ENCODE measurements at places on chromosomes 16 and 17.

DNA sequence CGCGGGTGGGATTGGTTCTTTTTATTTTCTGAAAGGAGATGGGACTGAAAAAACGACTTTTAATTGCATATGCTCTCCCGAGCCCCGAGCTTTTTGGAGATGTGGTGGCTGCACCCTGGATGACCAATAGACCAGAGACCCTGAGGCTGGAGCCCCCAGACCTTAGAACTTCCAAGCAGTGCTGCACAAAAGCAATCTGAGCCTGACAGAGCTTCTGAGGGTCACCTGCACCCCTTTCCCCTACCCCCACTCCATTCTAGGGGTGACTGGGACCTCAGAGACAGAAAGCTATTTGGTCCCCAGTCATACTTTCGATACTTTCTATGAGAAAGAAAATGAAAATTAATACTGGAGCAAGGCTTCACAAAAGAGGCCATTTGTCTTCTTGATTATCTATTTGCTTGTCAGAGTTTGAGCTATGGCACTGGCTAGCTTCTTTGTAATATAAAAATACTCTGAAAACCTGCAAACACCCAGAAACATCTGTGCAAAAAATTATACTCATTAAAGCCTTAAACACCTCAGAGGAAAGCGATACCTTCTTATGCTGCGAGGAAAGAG lies 3.6 kb downstream of the HOXB4 start:
- DNase-seq = no peak

GRCh38 chr16:57540387-57540786 lies 2.1 kb upstream of the ADGRG5 start:
- no peak for DNase-seq

DNA sequence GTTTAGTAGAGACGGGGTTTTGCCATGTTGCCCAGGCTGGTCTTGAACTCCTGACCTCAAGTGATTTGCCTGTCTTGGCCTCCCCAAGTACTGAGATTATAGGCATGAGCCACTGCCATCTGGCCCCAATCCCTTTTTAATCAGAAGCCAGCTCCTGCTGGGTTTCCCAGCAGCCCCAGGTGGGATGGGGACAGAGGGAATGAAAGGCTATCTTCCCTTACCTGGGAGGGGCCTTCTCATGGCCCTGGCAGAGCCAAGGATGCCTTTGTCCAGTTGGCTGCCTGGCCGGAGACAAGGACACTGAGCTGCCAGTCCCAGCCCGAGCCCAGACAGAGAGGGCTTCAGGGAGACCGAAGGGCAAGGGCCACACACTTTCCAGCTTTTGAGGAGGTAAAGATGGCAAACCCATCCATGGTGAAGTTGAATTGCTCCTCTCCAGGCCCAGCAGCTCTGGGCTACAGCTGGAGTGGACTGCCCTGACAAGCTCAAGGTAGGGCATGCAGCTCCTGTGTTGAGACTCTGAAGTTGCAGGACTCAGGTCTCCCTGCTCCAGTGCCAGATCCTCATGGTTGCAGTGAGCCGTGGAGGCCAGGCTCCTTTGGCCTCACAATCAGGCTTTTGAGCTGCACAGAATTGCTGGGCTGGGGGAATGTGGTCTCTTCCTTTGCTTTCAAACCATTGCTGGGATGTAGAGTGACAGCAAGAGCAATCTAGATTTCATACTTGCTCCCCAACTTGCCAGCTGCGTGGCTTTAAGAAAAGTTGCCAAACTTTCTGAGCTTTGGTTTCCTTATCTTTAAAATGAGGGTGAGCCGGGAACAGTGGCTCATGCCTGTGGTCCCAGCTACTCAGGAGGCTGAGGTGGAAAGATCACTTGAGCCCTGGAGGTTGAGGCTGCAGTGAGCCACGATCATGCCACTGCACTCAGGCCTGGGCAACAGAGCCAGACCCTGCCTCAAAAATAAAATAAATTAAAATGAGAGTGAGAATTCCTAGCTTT lies 44.5 kb upstream of the IL34 start:
- no peak for DNase-seq

DNA sequence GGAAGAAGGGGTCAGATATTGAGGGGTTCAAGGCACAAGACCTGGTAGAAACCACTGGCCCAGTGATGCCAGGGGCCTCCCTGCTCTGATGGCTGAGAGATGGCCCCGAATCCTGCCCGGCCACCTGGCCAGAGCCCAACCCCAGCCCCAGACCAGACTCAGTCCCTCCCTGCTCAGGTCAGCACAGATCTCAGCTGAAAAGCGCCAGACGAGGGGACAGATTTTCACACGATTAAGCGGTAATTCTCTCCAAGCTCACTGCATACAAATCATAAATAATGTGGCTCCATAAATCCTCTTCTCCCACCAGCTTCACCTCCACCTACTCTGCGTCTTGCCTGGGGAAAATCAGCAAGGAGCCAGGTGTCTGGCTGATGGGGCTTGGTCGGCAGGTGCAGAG lies 57.1 kb downstream of the ENGASE start:
- DNase-seq = no peak

- DNase-seq = no peak
Measured at GRCh38 chr17:79824893-79825579, 14.2 kb downstream of the CBX4 start.

DNA sequence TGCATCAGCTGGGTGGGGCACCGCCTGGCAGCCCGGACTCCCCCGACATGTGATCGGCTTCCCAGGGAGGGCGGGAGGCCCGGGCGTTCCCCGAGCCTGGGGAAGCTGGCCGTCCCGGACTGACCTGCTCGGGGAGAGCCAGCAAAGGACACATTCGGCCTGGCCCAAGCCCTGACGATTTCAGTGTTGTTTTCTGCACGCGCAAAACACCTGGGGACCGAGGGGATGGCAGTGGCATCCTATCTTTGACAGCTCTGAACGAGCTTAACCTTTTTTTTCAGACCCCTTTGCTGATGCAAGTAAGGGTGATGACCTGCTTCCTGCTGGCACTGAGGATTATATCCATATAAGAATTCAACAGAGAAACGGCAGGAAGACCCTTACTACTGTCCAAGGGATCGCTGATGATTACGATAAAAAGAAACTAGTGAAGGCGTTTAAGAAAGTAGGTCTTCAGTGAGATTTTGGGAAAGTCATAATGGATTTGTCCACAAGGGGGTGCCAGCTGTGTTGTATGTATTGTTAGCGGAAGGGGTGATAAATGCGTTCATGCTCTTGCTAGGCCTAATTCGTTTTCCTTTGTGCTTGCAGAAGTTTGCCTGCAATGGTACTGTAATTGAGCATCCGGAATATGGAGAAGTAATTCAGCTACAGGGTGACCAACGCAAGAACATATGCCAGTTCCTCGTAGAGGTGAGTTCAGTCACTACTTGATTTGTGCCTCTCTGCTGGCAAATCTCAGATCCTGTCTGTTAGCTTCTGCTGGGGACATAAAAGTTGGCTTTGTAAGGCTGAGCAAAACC lies 1.0 kb downstream of the EIF1 start:
- peak; percentile 70 for DNase-seq

DNA sequence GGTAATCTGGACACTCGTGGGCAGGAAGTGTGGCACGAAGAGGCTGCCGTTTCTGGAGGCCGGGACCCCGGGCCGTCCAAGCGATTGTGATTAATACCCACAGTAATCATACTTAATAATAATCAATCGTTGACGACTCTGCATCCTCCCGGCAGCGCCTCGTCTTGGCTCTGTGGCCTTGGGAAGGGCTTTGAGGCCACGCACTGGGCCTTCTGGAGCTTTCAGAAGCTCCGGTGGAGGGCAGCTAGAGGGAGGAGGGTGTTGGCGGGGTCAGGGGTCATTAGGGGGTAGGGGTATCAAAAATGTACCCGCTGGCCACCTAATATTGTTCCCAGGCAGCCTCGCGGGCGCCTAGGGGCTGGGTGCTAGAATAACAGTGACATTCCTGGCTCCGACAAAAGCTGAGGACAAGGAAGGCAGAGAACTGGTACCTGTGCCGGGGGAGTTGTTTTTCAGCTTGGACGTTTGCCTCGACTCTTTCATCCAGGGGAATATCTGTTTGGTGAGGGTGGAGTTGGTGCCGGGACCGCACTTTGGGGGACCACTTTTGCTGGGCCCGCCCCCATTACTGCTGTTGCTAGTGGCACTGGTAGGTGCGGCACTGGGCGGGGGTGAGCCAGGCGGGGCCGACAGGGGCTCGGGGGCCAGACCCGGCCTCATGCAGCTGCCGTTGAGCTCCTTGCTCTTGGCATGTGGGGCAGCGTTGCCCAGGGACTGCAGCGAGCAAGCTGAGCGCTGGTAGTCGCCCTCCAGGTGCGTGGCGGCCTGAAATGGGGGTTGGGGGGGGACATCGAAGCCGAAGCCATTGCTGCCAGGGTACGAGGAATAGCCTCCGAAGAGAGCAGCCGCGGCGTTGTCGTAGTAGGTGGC lies 6.9 kb upstream of the HOXB2 start:
- DNase-seq = no peak

DNA sequence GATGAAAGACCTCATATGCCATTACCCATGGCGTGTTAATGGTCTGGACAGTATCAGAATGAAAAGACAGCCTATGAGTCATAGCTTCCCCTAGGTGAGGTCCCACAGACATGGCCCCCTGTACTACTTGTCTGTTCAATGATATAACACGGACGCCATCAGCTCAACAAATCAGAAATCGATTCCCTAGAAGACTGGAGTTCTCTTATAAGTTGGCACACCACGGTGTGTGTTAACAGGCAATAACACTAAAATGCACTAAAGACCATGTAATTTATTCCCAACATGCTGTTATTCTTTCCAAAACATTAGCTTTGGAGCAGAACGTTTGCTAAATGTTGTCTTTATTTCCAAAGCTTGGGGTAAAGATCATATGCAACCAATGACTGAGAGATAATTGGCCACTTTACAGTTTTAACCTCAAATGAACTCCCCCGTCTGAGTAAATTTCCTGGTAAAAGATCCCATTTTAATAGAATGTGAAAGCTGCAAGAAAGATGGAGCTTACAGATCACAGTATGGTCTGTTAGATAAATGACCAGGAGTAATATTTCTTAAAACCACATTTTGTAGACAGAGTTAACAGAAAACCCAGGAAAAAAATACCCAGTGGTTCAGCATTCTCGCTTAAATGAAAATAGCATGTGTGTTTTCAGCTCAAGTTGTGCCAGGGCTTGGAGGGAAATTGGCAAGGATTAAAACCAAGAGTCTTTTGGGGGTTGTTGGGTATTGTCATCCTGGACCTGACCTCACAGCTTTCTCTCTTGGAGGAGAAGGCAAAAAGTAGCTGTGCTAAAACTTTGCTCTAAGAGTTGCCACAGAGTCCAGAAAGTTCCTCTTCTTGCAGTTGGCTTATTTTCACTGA lies 65.9 kb downstream of the PCTP start:
- DNase-seq = no peak

GRCh38 chr17:81693509-81694210 lies 9.5 kb upstream of the MRPL12 start:
- DNase-seq = no peak

DNA sequence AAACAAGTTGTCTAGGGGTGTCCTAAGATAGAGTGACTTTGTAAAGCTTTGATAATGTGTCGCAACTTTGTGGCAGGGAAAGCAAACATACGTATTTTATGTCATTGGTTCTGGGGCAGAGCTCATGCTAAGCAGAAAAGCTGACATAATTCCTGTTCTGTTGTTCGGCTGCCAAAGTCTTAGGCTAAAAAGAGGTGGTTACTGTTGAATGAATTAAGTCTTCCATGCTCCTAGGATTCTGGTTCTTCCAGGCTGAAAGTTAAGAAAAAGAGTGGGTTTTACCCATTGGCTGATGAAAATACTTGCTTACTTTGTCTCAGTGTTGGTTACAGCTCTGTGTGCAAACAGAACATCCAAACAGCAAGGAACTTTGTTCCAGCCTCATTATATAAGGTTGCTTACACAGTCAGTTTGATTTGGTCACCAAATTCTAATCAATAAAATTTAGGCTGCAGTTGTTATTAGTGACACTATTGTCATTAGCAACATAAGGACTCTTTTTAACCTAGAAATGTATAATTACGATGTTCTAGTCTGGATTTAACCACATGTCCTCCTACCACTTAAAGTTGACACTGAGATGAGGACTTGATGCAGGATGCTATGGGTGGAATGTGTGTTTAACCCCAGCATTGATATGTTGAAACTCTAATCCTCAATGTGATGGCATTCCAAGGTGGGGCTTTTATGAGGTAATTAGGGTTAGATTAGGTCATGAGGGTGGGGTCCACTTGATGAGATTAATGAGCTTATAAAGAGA lies 114.0 kb upstream of the GOT2 start:
- DNase-seq = no peak

DNA sequence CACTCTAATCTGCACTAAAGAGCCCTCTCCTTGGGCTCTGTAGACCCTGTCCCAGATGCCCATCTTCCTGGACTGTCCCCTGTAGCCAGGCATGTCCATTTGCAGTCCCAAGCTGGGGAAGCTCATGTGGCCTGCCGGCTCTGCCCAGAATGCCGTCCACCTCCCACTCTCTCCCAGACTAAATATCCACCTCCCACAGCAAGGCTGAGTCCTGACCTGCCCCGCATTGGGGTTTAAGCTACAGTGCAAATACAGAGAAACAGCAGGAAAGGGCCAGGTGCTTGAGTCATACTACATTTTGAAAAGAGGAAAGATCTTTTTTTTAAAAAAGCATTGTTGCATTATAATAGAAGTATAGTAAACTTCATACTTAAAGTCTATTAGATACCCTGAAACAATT lies 3.0 kb downstream of the ST6GALNAC2 start:
- no peak for DNase-seq

DNA sequence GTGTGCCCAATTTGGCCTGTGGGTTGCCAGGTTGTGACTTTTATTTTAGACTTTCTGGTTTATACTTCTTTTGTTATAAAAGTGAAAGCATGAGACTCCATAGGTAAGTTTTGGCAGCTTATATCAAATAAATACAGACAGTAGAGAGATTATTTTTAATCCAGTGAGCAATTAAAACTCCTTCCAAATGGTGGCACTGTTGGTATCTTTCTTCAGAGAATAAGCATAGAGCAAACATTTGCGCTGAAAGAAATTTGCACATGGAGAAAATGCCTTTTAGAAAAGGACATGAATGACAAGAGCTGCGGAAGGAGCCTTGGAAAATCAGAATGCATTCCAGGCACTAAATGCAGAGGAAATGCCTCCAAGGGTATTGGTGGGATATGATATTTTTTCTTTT lies 46.1 kb upstream of the DNAJA2 start:
- peak; percentile 15 for DNase-seq

- DNase-seq = no peak
Measured at GRCh38 chr17:50898369-50899004, 32.3 kb upstream of the TOB1 start.

DNA sequence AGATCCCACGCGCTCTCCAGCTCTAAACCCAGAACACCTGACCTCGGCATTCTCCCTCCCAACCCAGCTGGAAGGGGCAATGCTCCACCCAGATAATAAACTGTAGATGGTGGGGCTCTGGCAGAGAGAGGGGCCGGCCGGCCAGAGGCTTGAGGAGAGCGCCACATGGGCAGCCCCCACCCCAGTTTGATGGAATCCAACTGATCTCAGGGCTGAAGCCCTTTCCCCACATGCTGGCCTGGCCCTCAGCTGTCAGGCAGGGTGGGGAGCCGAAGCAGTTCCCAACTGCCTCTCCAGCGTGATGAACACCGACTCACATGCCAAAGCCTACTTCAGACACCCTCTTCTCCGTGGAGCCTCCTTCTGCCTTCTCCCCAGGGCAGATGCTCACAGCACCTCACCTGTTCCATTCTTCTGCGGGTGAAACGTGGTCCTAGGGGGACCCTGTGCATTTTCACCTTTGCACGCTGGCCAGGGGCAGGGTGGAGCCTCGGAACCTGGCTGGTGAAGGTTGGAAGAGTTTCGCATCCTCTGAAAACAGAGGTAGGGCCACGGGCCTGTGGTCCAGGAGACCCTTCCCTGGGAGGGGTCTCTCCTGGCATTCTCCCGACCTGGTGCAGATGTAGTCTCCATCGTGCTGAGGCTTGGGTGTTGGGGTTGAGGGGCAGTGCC lies 65.7 kb upstream of the ZNF469 start:
- no peak for DNase-seq

GRCh38 chr17:80274331-80274730 lies 13.7 kb downstream of the RNF213 start:
- DNase-seq = no peak

- DNase-seq = peak; percentile 94
Measured at GRCh38 chr17:35245196-35245486, 2.3 kb downstream of the SLFN5 start.
